G401 (cell line): ENCODE measurements at places on chromosomes 13 and 19.

- peak; percentile 28 for DNase-seq
Measured at GRCh38 chr19:50759886-50760285, 10.4 kb upstream of the GPR32 start.

DNA sequence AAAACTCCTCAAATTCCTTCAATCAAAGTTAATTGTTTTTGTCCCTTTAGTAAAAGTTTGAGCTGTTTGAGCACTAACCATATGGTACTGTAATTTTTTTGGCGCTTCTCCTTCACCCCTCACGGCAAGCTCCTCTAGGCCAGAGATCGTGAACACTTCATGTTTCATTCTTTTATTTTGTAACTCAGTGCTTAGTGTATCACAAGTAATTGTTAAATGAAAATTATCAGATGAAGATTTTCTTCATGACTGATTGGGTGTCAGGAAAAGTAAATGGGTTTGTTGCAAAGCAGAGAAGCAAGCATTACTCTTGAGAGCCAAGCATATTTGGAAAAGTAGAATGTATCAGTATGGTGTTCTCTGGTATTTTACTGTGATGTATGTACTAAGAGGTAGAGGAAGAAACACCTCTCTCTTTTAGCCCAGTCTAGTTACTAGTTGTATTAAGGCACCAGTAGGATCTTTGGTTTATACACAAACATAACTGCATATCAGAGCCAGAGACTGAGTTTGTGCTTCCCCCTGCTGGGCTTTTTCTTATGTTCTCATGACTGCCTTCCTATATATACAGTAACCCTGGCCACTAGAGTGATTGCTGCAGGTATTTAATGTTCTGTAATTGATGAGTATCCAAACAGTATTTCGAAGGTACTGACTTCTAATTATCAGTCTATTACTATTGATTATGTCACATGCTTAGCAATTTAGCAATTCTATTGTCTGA lies 202.3 kb upstream of the KLHL1 start:
- peak; percentile 15 for DNase-seq

- DNase-seq = peak; percentile 8
Measured at GRCh38 chr13:67101730-67102467, 128.2 kb downstream of the PCDH9 start.

DNA sequence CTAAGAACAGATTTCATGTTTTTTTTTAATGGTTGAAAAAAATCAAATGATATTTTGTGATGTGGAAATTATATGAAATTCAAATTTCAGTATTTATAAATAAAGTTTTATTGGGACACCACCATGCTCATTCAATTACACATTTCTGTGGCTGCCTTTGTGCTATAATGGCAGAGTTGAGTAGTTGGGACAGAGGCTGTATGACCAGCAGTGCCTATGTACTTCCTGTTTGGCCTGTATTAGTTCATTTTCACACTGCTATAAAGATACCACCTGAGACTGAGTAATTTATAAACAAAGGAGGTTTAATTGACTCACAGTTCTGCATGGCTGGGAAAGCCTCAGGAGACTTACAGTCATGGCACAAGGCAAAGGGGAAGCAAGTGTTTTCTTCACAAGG lies 33.6 kb downstream of the AKAP11 start:
- no peak for DNase-seq

DNA sequence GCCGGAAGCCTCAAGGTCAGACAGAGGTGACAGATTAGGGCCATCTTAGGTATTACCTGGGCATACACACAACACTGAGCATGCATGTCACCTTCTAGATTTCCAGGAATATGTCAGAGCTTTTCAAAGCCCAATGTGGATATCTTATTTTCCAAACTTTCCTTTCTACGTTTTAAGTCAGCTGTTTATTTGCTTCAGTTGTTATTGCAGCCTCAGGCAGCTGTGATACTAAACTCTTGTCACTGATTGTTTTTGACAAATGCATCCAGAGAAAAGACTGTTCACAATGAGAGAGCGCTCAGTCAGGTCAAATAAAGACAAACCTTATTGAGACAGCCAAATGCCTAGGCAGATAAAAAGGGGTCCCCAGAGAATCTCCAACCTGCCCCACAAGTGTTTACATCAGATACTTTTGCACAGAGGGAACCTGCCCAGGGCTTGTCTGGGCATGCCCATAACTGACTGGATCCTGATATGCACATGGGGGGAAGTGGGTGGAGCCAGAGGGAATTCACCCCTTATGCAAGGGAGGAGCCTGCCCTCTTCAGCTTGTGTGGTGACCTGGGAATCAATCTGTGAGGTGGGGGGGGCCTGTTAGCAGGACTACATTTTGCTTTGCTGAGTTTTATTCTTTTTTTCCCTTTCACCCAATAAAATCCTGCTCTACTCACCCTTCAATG lies 28.5 kb downstream of the MED4 start:
- no peak for DNase-seq

- peak; percentile 45 for DNase-seq
Measured at GRCh38 chr19:35704218-35704617, at the start of gene ZBTB32. Gene ZBTB32, plus strand, starts transcription at chr19:35704558. Its CDS starts 10,069 bp downstream, at chr19:35714627.

GRCh38 chr13:25679159-25679558 lies 307.4 kb downstream of the ATP8A2 start:
- no peak for DNase-seq
